ENCODE measurements at places on chromosomes 6 and 20.

- no peak overlapping the region for H3K4me3 ChIP-seq
- no peak for DNase-seq
Measured at GRCh38 chr6:113684382-113684901, 172.7 kb upstream of the MARCKS start.

- peaks cover 68% of the 10 kb centered on the region for H3K27me3 ChIP-seq
- no peak overlapping the region for H3K27ac ChIP-seq
- no peak overlapping the region for H3K4me3 ChIP-seq
Measured at GRCh38 chr20:3080939-3081388, 3.6 kb downstream of the AVP start.

DNA sequence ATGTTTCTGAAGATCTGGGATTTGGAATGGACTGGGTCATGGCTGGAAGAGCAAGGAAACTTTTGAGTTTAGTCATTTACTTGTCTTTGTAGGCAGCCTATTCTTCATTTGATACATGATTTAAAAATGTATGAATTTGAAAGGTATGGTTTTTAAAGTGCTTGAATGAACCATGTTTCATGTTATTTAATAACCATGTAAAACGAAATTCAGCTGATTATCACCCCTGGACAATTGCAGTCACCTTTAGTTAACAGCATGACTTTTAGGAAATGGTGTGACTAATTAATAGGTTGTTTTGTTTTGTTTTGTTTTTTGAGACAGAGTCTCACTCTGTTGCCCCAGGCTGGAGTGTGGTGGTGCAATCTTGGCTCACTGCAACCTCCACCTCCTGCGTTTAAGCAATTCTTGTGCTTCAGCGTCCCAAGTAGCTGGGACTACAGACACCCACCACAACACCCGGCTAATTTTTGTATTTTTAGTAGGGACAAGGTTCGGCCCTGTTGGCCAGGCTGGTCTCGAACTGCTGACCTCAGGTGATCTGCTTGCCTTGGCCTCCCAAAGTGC, 2.1 kb downstream of the STX11 start:
- H3K4me3 ChIP-seq: peak overlapping the region; percentile 84
- peaks cover 45% of the 10 kb centered on the region for H3K36me3 ChIP-seq
- peak overlapping the region; percentile 97 for H3K27ac ChIP-seq
- DNase-seq: no peak
- H3K4me1 ChIP-seq: peaks cover 62% of the 10 kb centered on the region
- peaks cover 7% of the 10 kb centered on the region for H3K27me3 ChIP-seq

DNA sequence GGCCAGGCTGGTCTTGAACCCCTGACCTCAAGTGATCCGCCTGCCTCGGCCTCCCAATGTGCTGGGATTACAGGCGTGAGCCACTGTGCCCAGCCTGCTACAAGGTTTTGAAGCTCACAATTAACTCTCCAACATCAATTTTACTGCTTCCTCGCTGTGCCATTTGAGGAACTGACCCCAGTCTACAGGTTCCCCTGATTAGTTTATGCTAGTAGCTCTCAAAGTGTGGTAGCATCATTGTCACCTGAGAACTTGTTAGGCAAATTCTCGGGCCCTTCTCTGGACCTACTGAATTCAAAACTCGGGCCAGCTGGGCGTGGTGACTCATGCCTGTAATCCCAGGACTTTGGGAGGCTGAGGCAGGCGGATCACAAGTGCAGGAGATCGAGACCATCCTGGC, 49.4 kb downstream of the MCUR1 start:
- DNase-seq: no peak
- no peaks in the 10 kb centered on the region for H3K27me3 ChIP-seq
- H3K27ac ChIP-seq: no peak overlapping the region

GRCh38 chr6:47245745-47246371, 63.8 kb downstream of the TNFRSF21 start:
- H3K4me1 ChIP-seq: peaks cover 3% of the 10 kb centered on the region
- no peaks in the 10 kb centered on the region for H3K36me3 ChIP-seq

GRCh38 chr20:38473367-38473795, 738 bp downstream of the RALGAPB start:
- peak overlapping the region; percentile 83 for H3K4me3 ChIP-seq
- peak overlapping the region; percentile 76 for H3K27ac ChIP-seq
- H3K27me3 ChIP-seq: peaks cover 6% of the 10 kb centered on the region

DNA sequence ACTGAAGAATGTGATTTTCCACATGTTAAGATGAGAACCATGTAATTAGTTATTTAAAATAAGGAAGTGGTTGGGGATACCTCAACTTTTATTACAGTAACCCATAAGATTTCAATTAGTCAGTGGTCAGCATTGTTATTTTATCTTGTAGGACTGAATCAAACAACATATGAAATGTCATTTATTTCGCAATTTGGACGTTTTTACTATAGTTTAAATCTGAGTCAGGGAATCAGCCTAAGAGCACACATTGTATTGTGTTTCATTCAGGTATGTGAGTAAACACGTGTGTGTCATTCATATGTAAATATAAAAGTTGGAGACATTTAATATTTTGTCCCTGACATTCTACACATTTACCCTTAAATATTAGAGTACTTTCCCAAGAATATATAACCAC, 1418.7 kb downstream of the GRIK2 start:
- no peaks in the 10 kb centered on the region for H3K4me1 ChIP-seq
- H3K36me3 ChIP-seq: no peaks in the 10 kb centered on the region

DNA sequence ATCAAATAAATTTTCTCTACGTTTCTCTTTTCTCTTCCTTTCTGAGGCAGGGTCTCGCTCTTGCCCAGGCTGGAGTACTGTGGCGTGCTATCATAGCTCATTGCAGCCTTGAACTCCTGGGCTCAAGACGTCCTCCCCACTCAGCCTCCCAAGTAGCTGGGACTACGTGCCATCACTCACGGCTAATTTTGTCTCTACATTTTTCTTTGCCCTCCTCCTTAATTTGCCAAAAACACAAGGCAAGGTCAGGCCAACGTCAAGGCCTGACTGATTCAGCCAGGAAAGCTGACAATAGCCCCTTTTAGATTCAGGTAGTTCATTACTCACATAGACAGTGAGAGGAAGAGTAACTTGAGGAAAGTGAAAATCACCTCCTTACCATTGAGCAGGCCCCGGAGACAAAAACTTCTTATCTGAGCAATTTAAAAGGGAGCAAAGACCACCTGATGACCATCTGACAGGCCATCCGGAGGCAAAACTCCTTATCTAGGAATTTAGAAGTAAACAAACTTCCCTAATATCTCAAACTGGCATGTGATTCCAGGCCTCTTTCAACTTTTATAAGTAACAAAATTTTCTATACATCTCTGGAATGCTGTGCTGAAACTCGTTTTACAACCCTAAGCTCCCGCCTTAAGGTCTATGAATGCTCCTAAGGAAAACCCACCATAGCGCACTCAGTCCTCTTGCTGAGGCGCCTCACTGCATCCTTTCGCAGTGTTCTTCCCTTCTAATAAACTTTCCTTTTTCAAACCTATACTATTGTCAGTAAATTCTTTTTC, 42.1 kb upstream of the SRPK1 start:
- H3K27me3 ChIP-seq: peaks cover 49% of the 10 kb centered on the region
- no peaks in the 10 kb centered on the region for H3K4me1 ChIP-seq
- no peak for DNase-seq
- H3K27ac ChIP-seq: no peak overlapping the region
- H3K4me3 ChIP-seq: no peak overlapping the region

DNA sequence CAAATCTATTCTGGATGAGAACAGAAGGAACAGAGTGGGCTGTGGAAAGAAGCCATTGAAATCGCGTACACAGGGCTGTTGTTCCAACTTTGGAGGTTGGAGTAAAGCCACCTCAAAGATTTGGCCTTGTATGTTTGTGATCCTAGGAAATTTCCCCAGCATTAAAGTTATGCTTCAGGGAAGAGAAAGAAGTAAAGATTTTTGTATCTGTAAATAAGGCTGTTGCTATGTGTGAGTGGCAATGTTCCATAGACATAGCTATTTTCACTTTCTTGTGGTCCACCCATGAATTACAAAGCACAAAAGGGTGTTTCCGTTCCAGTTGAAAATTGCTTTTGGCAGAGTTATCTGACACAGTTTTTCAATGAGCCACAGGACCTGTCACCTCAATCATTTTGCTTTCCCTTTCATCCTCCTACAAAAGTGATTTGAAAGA, 321.3 kb downstream of the TFAP2B start:
- no peak overlapping the region for H3K27ac ChIP-seq
- H3K36me3 ChIP-seq: no peaks in the 10 kb centered on the region
- no peak for DNase-seq
- H3K27me3 ChIP-seq: no peaks in the 10 kb centered on the region
- H3K4me1 ChIP-seq: no peaks in the 10 kb centered on the region

DNA sequence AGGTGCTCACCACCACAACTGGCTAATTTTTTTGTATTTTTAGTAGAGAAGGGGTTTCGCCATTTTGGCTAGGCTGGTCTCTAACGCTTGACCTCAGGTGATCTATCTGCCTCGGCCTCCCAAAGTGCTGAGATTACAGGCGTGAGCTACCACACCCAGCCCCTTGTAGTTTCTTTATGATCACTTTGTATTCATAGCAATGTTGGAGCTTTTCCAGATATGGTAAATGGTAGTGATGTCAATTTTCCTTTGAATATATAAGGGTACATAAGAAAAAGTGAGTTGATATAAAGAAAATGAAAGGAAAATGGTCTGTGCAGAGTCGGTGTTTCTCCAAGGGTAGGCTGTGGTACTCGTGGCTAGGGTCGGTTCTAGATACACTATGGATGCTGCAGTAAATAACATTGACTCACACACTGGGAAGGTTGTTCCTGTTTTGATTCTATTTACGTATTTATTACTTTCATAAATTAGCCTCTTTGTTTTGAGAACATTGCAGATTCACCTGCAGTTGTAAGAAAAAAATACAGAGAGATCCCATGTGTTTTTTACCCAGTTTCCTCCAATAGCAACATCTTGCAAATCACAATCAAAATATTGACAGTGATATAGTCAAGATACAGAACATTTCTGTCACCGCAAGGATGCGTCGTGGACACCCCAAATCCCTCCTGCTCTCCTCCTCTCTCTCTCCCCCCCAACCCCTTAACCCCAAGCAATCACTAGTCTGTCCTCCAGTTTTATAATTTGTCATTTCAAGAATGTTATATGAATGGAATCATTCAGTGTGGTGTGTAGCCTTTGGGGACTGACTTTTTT, 2.5 kb downstream of the ZNF831 start:
- H3K4me3 ChIP-seq: peak overlapping the region; percentile 83
- peak; percentile 66 for DNase-seq
- no peaks in the 10 kb centered on the region for H3K27me3 ChIP-seq
- peak overlapping the region; percentile 98 for H3K27ac ChIP-seq
- peaks cover 24% of the 10 kb centered on the region for H3K36me3 ChIP-seq
- peaks cover 72% of the 10 kb centered on the region for H3K4me1 ChIP-seq

- H3K4me3 ChIP-seq: no peak overlapping the region
- H3K27me3 ChIP-seq: peaks cover 73% of the 10 kb centered on the region
- H3K4me1 ChIP-seq: peaks cover 13% of the 10 kb centered on the region
- DNase-seq: no peak
- no peaks in the 10 kb centered on the region for H3K36me3 ChIP-seq
Measured at GRCh38 chr20:32017711-32018251, 7.5 kb downstream of the CCM2L start.

GRCh38 chr6:14472255-14472985, 354.8 kb downstream of the CD83 start:
- DNase-seq: no peak
- H3K27me3 ChIP-seq: no peaks in the 10 kb centered on the region
- no peak overlapping the region for H3K4me3 ChIP-seq
- H3K36me3 ChIP-seq: peaks cover 10% of the 10 kb centered on the region
- H3K4me1 ChIP-seq: no peaks in the 10 kb centered on the region

GRCh38 chr6:118700531-118700930, 49.1 kb upstream of the CEP85L start:
- no peak for DNase-seq
- H3K27ac ChIP-seq: no peak overlapping the region
- H3K4me3 ChIP-seq: no peak overlapping the region
- peaks cover 58% of the 10 kb centered on the region for H3K36me3 ChIP-seq
- H3K27me3 ChIP-seq: no peaks in the 10 kb centered on the region

DNA sequence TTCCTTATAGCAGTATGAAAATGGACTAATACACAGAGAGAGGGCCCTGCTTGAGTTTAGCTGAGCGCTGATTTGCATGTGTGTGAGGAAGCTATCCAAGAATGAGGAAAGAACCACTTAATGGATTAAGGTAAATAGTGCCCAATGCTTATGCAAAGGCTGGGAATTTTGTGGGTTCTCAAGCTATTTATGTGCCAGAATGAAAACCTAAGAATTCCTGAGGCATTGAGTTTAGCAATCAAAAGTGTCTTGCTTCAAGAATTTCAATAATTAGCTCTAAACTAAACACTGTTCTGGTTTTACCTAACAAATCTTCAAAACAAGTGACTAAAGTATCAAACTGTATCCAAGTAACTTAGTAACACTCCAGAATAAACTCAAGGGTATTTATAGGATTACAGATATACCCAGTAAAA, 7.0 kb upstream of the OR14J1 start:
- H3K4me3 ChIP-seq: no peak overlapping the region
- no peak overlapping the region for H3K27ac ChIP-seq
- no peaks in the 10 kb centered on the region for H3K4me1 ChIP-seq
- DNase-seq: no peak
- H3K27me3 ChIP-seq: peaks cover 3% of the 10 kb centered on the region
- H3K36me3 ChIP-seq: no peaks in the 10 kb centered on the region

DNA sequence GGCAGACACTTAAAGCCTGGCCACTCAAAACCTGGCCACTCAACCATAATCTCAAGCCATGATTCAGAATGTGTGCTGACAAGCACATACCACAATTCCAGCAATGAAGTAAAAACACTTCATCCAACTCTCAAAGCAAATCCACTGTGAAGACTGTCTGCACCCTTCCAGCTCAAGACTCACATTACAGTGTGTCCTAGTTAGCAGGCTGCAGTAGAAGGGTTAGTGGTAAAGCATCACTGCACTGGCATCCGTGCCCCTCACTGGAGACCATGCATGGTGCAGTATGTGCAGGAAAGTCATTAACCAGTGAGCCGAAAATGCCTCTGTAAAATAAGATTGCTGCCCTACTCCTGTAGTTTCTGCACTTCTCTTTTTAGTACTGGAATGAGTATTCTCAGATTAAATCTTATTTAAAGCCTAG, 43.4 kb downstream of the SLC23A2 start:
- DNase-seq: no peak
- no peak overlapping the region for H3K4me3 ChIP-seq
- no peaks in the 10 kb centered on the region for H3K27me3 ChIP-seq
- H3K4me1 ChIP-seq: peaks cover 21% of the 10 kb centered on the region

DNA sequence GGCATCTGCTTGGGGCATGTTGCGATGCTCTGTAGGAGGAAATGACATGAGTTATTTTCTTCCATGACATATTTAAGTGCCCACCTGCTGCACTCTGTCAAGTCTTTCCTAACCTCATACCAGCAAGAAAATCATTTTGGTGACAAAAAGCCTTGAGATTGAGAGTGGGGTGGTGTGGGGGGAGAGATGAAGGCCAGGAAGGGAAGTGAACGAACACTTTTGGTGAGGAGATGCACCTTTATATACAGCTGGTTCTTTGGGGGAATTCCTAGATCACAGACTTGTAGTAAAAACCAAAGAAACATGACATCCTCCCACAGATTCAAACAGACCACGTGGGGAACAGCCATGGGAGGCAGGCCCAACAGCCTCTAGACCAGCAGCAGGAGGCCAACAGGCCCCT, 26.1 kb downstream of the NCOA5 start:
- DNase-seq: peak; percentile 40
- peaks cover 70% of the 10 kb centered on the region for H3K36me3 ChIP-seq
- H3K4me3 ChIP-seq: no peak overlapping the region
- peak overlapping the region; percentile 13 for H3K27ac ChIP-seq
- peaks cover 42% of the 10 kb centered on the region for H3K4me1 ChIP-seq

- H3K27ac ChIP-seq: no peak overlapping the region
- no peaks in the 10 kb centered on the region for H3K27me3 ChIP-seq
- no peak for DNase-seq
Measured at GRCh38 chr6:166318649-166319600, 10.7 kb upstream of the PRR18 start.

GRCh38 chr6:112429226-112429625, 82.1 kb downstream of the RFPL4B start:
- peaks cover 2% of the 10 kb centered on the region for H3K27me3 ChIP-seq
- H3K27ac ChIP-seq: no peak overlapping the region
- no peak overlapping the region for H3K4me3 ChIP-seq
- no peak for DNase-seq

Data from activated CD8-positive, alpha-beta memory T cell treated with anti-CD3 and anti-CD28 coated beads, Interleukin-2, amount 10 ng/mL, durations not matched to agents 7 days and 5 days (primary cell).